ENCODE measurements at places on chromosomes 6 and 20.

GRCh38 chr6:11700118-11700718, 78.4 kb downstream of the ADTRP start:
- DNase-seq = peak; percentile 32

DNA sequence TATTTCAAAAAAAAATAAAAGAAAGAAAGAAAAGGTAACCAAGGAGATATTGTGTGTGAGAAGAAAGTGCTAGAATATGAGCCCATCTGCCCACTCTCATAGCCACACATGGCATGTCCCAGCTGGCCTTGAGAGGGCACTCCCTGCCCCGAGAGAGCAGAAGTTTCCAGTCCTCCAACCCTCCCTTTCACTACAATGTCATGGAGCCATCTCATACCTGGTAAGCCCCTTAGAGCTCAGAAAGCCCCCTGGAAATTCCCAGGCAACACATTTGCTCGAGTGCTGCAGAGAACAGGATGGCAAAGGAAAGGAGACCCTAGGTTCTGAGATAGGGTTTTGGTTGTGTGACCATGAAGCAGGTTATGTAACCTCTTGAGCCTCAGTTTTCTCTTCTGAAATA, 75.8 kb upstream of the RIN2 start:
- no peak for DNase-seq

DNA sequence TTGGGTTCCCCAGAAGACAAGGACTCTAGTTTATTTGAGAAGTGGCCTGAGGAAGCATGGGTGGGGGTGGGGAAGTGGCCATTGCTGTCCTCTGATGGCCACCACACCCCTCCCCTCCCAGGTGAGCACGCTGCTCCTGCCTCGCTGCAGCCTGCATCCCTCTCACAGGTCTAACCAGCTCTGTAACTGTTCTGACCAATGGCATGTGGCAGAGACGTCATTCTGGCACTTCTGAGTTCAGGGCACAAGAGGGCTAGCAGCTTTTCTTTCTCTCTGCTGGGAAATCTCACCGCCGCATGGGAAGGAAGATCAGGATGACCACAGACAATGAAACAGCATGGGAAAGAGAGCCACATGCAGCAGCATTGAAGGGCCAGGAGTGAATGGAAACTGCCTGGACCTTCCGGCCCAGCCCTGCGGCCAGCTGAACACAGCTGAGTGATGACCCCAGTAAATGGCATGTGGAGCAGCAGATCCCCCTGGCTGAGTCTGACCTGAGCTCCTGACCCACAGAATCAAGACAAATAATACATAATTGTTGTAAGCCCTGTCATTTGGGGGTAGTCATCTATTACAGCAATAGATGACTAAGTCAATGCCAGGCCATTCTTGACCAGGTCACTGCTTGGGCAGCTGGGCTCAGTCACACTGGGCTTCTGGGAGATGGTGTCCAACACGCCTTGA, 179.8 kb downstream of the LINC00237 start:
- no peak for DNase-seq

DNA sequence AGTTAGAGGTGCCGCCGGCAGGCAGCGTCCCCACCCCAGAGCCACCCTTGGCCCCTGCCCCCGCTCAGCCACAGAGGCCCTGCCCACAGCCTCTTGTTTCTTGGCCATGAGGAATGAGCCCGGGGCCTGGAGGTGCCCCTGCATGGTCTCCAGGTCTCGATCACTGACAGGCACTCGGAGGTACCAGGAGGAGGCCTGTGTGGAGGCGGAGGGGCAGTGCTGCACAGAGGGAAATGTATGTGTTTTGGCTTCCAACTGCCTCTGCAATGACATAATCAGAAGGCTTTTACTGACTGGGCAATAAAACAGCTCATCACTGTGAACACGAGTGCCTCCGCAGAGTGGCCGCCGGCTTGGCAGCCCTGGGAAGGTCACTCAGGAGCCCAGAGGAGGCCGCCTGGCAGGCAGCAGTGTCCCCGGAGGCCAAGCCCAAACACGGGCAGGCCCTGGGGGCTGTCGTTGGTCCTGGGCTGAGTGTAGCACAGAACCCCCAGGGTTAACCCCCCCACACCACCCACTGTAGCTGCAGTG, 61.1 kb upstream of the GATA5 start:
- no peak for DNase-seq

DNA sequence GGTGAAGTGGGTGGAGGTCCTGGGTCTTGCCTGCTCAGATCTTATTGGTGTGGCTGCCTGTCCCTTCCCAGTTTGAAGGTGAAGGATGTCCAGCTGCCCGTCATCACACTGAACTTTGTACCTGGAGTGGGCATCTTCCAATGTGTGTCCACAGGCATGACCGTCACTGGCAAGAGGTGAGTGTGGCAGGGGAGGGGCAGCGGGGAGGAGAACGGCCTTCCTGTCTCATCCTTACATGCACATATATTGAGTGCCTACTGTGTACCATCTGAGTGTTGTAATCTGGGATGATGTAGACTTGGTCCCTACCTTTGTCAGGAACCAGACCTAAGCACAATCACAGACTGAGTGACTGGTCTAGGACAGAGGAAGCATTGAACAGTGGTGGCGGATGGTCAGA, 2.7 kb downstream of the BPIFB6 start:
- no peak for DNase-seq

- DNase-seq = no peak
These were observed 6.8 kb downstream of the TMX4 start for GRCh38 chr20:8012724-8013123.

All from HEK293T (cell line).